ENCODE measurements at places on chromosomes 3 and 15.

DNA sequence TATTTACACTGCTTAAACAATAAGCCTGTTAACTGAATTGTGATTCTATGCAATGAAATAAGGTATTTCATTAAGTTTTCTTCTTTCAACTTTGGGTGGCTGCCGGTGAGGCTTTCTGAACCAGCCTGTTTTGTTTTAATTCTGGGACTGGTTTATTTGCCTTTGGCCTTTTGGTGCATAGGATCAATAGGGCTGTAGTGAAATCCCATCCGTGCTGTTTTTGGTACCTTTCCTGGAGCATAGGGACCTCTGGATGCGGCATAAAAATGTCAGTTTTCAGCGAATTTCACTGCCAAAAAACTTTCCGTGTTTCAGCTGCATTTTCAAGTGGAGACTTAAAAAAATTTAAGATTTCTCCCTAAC, 514 bp downstream of the PLS1 start:
- peaks cover 2% of the 10 kb centered on the region for H3K27me3 ChIP-seq
- H3K4me1 ChIP-seq, result peaks cover 15% of the 10 kb centered on the region
- H3K4me3 ChIP-seq, result peak overlapping the region; percentile 93
- no peaks in the 10 kb centered on the region for H3K36me3 ChIP-seq
- H3K27ac ChIP-seq, result no peak overlapping the region

DNA sequence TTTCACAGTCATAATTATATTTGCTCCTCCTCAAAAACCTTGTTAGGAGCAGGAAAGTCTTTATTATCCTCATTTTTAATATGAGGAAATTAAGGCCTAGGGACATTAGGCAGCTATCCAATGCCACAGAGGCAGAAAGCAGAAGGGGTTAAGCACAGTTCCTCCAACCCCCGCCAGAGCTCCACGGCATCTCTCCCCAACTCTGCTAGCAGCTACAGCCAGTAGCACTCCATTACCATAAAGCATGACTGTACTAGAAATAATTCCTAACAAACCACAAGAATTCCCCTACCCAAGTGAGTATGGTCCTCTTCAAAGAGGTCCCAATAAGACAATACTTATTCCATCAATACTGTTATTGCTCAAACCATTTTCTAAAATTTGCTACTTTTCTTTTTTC, 9.8 kb downstream of the HEG1 start:
- no peak overlapping the region for H3K4me3 ChIP-seq
- no peak overlapping the region for H3K27ac ChIP-seq
- peaks cover 11% of the 10 kb centered on the region for H3K4me1 ChIP-seq
- no peak for DNase-seq

- H3K27me3 ChIP-seq, result no peaks in the 10 kb centered on the region
- no peak for DNase-seq
- H3K36me3 ChIP-seq, result peaks cover 3% of the 10 kb centered on the region
- peaks cover 22% of the 10 kb centered on the region for H3K4me1 ChIP-seq
- H3K27ac ChIP-seq, result no peak overlapping the region
Observed at GRCh38 chr3:97810779-97811390, 10.9 kb upstream of the CRYBG3 start.

DNA sequence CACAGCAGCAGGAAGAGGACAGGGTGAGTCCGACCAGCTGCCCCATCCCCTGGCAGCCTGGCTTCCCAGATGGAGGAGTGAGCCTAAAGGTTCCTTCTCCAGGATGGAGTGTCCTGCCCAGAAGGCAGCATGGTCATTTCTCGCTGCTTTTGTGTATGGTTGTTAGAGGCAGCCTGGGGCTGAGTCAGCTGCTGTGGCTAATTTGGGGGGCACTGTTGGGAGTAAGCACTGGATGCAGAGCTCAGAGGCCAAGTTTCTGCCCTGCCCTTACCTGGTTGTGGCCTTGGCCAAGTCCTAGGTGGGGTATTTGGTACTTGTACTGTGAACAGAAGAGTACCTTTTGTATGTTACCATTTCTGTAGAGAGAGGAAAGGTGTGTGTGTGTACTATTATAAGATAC, 78.6 kb downstream of the ADAMTS7 start:
- peaks cover 2% of the 10 kb centered on the region for H3K4me1 ChIP-seq
- H3K36me3 ChIP-seq, result no peaks in the 10 kb centered on the region
- H3K27me3 ChIP-seq, result peaks cover 34% of the 10 kb centered on the region
- peak; percentile 5 for DNase-seq
- H3K27ac ChIP-seq, result no peak overlapping the region

- DNase-seq, result no peak
- H3K4me1 ChIP-seq, result no peaks in the 10 kb centered on the region
- no peaks in the 10 kb centered on the region for H3K36me3 ChIP-seq
- H3K27me3 ChIP-seq, result no peaks in the 10 kb centered on the region
- no peak overlapping the region for H3K27ac ChIP-seq
Observed at GRCh38 chr3:60746043-60746638, 505.1 kb downstream of the FHIT start.

- no peak overlapping the region for H3K27ac ChIP-seq
- no peak for DNase-seq
- H3K27me3 ChIP-seq, result no peaks in the 10 kb centered on the region
- H3K4me1 ChIP-seq, result no peaks in the 10 kb centered on the region
- H3K36me3 ChIP-seq, result peaks cover 15% of the 10 kb centered on the region
Observed at GRCh38 chr3:179687967-179688535, 35.2 kb downstream of the USP13 start.

DNA sequence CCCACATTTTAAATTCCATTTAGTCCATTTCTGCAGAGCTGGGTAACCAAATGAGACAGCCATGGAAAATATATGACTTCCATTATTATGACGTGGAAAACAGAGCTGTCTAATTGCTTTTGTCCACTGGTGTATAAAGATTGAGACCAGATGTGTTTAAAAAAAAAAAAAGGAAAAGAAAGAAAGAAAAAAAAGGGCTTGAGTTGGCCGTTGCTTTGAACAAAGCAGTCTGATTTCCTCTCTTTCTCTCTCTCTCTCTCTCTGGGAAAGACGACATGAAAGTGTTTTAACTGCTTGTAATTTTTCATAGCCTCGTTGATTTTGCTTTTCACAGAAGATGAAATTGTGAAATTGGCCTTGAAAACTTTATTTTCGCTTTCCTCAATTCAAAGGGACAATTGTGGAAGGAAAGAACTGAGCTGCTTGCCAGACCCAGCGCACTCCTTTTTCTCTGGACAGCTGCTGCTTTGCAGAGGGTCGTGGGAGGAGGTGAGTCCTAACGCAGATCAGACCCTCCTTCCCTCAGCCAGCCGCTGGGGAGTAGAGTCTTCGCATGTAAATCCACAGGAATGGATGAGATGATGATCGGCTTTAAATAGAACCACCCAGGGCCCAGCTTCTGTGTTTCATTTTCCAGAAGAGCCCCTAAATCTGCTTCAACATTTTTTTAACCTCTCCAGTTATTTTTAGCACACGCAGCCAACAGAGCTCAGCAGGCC, 42.8 kb upstream of the UBE2E1 start:
- no peaks in the 10 kb centered on the region for H3K36me3 ChIP-seq
- H3K4me3 ChIP-seq, result no peak overlapping the region
- H3K27ac ChIP-seq, result no peak overlapping the region
- peaks cover 6% of the 10 kb centered on the region for H3K27me3 ChIP-seq

DNA sequence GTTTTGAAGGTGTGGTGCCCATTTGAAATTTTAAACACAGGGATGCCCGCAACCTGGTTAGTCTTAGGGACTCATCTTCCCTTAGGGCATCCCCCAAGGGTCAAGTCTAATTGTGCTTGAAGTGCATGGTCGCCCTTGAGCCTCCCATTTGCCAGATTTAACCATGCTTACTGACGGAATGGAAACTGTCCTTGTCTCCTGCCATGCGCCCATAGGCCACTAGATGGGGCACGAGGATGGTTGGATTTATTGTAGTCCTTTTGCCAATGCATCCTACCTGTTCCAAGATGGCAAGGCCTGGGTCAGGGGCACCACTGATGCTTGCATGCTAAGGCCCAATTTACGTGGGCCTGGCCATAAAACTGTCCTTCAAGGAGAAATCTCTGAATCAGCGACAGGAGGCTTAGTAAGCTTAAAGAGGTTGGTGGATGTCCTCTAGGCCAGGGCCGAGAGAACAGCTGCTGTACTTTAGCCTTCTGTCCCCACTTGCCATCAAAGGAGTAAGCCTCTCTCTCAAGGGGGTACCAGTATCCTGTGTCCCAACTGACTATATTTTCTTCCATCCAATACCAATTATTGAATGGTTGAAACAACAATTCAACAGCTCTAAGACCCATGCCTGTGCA, 355.4 kb downstream of the OTOL1 start:
- DNase-seq, result peak; percentile 30
- H3K4me1 ChIP-seq, result no peaks in the 10 kb centered on the region
- H3K4me3 ChIP-seq, result no peak overlapping the region
- no peaks in the 10 kb centered on the region for H3K27me3 ChIP-seq
- no peak overlapping the region for H3K27ac ChIP-seq

DNA sequence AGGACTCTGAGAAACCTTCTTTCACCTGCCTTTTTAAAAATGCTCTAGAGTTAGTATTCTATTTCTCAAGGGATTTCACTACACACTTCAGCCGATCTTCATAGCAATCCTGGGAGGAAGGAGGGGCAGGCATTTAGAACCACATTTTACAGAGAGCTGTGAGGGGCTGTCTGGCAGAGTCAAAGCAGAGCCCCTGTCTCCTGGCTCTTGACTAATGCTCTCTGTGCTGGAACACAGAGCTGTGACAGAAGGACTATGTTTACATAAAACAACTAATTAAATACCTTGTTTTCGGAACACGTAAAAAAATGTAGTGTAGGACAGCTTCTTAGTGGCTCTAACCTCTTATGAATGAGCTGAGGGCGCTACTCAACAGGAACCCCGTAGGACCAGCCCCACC, 7.6 kb upstream of the SPTBN5 start:
- no peak overlapping the region for H3K4me3 ChIP-seq
- H3K36me3 ChIP-seq, result peaks cover 45% of the 10 kb centered on the region
- DNase-seq, result no peak
- no peak overlapping the region for H3K27ac ChIP-seq

DNA sequence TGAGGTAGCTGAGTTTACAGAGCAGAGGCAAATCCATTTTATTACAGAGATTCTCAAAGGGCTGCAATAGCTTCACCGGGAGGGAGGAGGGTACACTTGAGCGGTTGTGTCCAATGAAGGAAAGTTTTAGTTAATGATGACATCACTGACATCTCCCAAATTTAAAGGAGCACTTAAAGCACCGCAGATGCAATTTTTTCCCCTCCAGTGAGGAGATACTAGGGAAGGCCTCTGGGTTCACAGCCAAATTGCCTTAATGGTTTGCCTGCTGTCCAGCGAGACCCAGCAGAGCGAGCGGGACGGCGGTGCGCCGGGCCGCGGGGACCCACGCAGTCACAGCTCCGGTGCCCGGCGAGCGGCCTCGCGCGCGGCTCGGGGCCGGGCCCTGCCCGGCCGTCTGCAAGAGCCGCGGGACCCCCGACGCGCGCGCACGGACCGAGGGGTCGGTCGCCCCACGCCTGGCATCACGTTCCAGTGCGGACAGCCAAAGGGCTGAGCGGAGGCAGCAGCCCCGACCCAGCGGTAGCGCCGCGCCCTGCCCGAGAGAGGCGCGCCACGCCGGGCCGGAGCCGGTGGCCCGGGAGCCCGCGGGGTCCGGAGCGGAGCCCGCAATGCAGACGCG, 160.5 kb upstream of the CHRNA7 start:
- DNase-seq, result no peak
- H3K36me3 ChIP-seq, result no peaks in the 10 kb centered on the region
- no peak overlapping the region for H3K27ac ChIP-seq
- peak overlapping the region; percentile 68 for H3K4me3 ChIP-seq
- H3K4me1 ChIP-seq, result peaks cover 12% of the 10 kb centered on the region

DNA sequence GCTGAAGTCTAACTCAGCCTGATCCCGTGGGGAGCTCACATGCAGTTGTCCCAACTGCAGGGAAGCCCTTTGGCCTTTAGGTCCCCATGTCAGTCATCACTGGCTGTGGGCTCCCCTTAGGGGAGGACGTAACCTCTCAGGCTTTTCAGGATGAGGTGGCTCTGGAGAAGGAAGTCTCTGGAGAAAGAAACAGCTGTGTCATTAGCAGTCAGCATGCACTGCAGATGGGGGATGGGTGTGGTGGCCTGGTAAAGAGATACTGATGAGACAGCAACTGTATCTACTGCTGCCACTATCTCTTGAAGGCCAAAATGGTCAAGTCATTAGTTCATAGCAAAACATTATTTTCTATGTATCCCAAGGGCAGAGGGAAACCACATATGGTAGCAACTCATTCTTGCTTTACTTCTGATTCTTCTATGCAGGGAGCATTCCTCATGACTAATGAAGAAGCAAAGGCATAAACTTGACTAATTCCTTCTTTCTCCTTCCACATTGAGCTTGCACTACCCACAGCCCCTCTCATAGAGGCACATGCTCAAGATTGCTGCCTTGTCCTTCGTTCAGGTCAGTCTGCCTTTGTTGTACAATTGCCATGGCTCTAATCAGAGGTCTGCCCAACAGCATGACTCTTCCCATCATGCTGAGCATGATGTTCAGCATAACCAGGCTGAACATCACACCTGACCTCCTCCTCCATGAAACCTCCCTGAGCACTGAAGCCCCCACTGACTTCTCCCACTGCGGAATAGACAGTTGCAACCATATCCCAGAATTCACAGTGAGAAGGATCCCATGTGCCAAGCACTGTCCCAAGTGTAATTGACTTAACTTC, 47.8 kb upstream of the TMEM158 start:
- peaks cover 42% of the 10 kb centered on the region for H3K27me3 ChIP-seq
- no peak for DNase-seq
- no peaks in the 10 kb centered on the region for H3K4me1 ChIP-seq
- no peak overlapping the region for H3K4me3 ChIP-seq
- no peak overlapping the region for H3K27ac ChIP-seq

Data from activated CD4-positive, alpha-beta memory T cell treated with anti-CD3 and anti-CD28 coated beads, Interleukin-2, amount 10 ng/mL, durations not matched to agents 7 days and 5 days (primary cell).